Foreskin keratinocyte (primary cell): ENCODE measurements at places on chromosomes 2 and 18. TPM values are rescaled to one million over a fixed set of nuclear protein-coding genes. Genes with fewer than 3 reads are reported as not detected.

EFHD1 gene
- not detected in 2 replicates for total RNA-seq

MAPK4 gene
- total RNA-seq, result not detected in 2 replicates

PLGLB1 gene
- total RNA-seq, result 0.28 and 0.54 TPM in 2 replicates

NYAP2 gene
- not detected in 2 replicates for total RNA-seq

FAM110C gene
- 10.6 and 11.9 TPM in 2 replicates for total RNA-seq

PLB1 gene
- 3.7 and 3.8 TPM in 2 replicates for total RNA-seq

LYG1 gene
- total RNA-seq, result 0.54 and 0.71 TPM in 2 replicates

CPS1 gene
- total RNA-seq, result 18.5 and 19.2 TPM in 2 replicates

TTR gene
- not detected in 2 replicates for total RNA-seq

ADCY3 gene
- 64.9 and 67.0 TPM in 2 replicates for total RNA-seq

CSRNP3 gene
- 1.0 and 1.5 TPM in 2 replicates for total RNA-seq

POU3F3 gene
- total RNA-seq, result not detected in 2 replicates

EDAR gene
- total RNA-seq, result 0.03 TPM in 1 of 2 replicates, not detected in the other

NIF3L1 gene
- 38.6 and 43.5 TPM in 2 replicates for total RNA-seq

GGCX gene
- 36.2 and 36.8 TPM in 2 replicates for total RNA-seq

DNA sequence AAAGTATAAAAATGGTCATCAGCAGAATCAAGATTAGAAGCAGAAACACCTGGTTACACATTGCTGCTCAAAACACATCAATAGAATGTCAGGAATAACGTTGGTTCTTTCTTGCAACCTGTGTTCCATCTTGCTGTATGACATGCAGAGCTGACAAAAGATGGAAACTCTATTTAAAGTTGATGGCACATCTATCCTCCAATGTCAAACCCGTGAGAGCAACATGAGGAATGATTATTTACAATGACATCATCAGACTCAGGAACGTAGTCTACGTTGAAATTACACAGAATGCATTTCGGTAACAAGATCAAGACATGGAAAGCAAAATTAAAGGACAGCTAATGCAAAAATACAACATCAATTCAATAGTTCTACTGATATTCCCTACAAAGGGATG is 26.2 kb upstream of the TTN start:
- DNase-seq, result no peak

DNA sequence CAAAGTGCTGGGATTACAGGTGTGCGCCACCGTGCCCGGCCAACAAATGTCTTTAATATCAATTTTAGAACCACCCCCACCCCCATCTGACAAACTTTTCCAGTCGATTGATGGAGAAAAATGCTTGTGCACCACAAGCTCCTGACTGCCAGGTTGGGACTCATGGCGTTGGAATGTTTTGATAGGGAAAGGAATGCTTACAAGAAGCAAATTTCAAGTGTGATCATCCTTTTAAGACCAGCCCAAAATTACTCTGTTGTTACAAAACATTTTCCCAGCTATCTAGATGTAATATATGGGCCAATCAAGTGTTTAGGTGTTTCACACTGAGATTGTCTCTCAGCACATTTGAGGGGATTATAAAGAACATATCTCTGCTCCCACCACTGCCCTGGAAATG is 45.2 kb downstream of the UBXN4 start:
- DNase-seq, result peak; percentile 78

- DNase-seq, result no peak
These were observed 95.1 kb downstream of the DYM start for GRCh38 chr18:49365346-49365745.

- peak; percentile 52 for DNase-seq
These were observed 4.8 kb downstream of the SOX11 start for GRCh38 chr2:5696945-5697521.

GRCh38 chr18:23056315-23056714 is 79.0 kb upstream of the CABLES1 start:
- no peak for DNase-seq

GRCh38 chr2:149657401-149658040 is 69.9 kb upstream of the MMADHC start:
- DNase-seq, result no peak

GRCh38 chr18:47999801-48000248 is 69.4 kb upstream of the SMAD2 start:
- DNase-seq, result no peak

DNA sequence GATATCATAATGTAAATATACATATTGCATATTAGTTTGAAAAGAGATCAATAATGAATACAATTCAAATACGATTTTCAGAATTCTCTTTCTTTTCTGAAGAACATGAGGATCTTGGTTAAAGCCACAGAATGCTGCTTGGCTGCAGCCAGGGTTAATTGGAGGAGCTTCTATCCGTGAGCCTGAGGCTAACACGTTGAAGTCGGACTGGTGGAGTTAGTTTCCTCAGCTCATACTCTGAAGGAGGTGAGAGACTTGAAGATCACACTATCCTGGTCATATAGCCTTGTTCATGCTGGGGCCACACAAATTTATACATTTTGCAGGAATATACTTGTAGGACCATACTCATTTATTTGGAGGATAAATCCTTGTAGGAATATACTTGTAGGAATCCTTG is 335.8 kb downstream of the TRIB2 start:
- no peak for DNase-seq

DNA sequence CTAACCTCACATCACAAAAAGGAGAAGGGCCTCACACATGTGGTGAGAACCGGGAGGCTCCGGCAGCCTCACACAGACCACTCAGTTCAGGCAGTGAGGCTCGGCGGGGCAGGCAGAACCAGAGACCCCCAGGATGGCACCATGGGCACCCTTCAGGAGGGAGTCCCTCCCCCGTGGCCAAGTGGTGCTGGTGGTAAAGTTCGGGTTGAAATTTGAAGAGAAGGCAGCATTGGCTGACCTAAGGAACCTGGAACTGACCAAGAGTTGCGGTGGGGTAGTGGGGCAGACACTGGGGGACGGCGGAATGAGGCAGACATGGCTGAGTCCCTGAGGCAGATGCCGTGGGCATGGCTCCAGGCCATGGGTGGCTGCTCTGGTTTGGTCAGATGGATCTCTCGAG is 239.3 kb upstream of the MYT1L start:
- no peak for DNase-seq

- no peak for DNase-seq
These were observed 368.8 kb downstream of the ADCYAP1 start for GRCh38 chr18:1273469-1273868.

DNA sequence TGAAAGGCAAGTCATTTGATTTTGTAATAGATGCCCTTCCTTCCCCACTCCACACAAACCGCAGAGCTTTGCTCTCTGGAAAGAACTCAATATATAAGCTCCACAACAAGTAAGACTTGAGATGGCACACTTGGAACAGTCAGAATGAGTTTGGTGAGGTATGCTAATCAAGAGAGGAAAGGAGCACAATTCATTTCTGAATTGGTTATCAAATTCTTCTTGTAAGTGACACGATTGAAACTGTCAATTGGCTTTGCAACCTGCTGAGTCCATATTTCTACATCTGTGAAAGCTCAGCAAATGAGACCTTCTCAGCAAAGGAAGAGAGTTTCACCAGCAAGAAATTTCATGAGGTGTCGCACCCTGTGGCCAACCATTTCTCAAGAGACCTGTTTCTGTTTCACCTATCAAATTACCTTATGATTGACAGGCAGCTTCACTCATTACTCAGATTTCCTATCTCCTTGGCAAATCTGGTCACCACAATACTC is 19.1 kb downstream of the CTLA4 start:
- no peak for DNase-seq

- no peak for DNase-seq
These were observed 380.2 kb downstream of the TXNL1 start for GRCh38 chr18:56258178-56258577.

DNA sequence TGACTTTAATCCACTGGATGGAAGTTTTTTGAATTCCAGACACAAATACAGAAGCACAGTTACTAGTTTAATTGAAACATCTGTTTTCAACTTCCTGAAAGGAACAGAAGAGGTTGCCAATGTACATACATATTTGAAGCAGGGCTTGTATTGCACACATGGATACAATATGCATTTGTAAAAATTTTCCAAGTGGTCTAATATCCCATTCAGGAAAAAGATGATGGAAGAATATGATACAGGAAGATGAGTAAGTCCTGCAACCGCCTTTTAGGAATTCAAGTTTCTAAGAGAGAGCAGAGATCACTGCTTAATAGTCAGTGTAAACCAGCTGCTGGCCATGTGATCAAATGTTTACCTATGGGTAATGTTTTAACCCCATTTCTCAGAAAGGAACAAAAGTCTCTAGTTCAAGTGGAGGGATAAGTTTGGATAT is 265.4 kb downstream of the TRIB2 start:
- DNase-seq, result no peak

GRCh38 chr2:143146815-143147530 is 17.8 kb downstream of the ARHGAP15 start:
- no peak for DNase-seq

DNA sequence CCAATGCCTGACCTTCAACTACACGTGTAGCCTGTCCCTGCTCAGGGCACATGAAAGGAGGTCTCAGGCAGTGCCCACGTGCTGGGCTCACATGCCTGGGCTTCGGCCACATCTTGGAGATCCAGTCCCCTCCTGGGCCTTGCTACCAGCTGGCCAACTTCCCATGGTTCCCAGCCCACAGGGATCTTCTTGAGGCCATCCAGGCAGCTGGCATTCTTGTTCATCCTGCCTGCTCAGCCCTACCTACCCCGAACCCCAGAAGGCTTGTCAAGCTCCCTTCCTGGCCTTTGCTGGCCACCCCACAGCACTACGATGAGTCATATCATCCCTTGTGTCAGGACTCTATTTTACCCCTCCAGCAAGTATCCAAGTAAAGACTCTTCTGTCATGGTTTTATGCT is 97.1 kb downstream of the ZBTB7C start:
- DNase-seq, result no peak

- no peak for DNase-seq
These were observed 913 bp upstream of the WNT10A start for GRCh38 chr2:218879776-218880101.

GRCh38 chr18:10424585-10425307 is 29.7 kb upstream of the APCDD1 start:
- no peak for DNase-seq

DNA sequence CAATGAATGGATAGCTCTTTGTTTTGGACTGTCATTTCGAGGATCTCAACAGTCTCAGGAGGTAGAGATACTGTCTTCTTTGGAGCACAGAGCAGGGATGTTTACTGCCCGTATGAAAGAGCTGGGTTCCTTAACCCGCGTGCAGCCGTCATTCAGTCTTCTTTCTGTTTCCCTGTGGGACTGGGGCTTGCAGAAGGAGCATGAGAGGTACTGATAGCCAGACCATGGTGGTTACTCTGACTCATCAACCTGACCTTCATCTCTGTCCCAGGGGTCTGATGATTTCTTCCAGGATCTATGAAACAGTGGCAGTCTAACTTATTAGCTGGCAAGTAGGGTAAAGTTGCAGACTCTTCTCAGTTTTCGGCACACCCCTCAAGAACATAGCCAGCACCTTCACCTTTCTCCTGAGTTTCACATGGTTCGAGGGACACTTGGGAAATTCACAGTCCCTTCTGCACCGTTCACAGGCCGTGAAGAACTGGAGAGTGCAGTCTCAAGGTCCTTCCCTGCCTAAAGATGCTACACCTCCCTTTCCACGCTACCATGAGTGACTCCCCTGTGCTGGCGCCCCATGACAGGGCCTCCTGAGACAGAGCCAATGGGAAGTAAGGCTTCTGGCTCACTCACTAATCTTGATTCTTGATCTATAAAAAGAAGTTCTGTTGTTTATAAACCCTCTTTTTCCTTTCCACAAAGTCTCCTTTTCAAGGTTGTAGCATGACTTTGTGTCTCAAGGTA is 226.2 kb downstream of the MC4R start:
- no peak for DNase-seq

DNA sequence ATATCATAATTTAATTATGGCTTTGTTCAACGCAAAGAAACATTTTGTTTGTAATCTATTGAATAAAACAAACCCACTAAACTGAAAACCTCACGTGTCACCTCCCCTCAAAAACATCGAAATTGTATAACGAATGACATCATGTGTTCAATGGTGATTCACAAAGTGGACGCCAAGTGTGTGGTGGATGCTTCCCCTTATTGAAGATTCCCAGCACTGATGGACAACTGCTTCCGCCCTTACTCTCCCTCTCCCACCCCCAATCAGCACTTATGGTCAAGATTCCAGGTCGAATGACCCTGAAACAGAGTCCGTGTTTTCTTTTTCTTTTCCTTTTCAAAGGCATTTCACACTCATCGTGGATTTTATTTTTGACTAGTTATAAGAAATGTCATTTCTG is 383.0 kb upstream of the SMIM21 start:
- DNase-seq, result no peak

- DNase-seq, result no peak
These were observed 10.2 kb downstream of the CATIP start for GRCh38 chr2:218366621-218367414.

GRCh38 chr2:199875400-199875799 is 24.4 kb upstream of the FTCDNL1 start:
- DNase-seq, result no peak

- DNase-seq, result no peak
These were observed 66.7 kb upstream of the LPIN2 start for GRCh38 chr18:3079653-3080052.

DNA sequence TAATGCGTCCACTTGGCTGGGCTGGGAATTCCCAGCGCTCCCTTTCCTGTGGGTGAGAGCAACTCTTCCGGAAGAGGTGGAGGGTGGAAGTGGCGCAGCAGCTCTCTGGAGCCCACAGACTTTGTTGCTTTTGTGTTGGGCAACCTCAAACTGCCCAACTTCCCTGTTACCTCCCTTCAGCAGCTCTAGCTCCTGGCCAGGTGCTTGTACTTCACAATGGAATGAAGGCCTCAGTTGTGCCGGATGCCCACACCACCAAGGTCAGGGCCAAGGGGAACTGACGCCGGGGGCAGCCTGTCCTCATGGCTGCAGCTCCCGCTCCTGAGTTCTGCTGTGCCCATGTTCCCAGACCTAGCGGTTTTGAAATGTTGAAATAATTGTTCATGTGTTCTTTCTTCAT is 322.9 kb downstream of the GALR1 start:
- no peak for DNase-seq

GRCh38 chr18:65632236-65632635 is 118.6 kb upstream of the CDH7 start:
- no peak for DNase-seq

GRCh38 chr18:39667905-39668304 is 2102.3 kb upstream of the CELF4 start:
- DNase-seq, result peak; percentile 34

DNA sequence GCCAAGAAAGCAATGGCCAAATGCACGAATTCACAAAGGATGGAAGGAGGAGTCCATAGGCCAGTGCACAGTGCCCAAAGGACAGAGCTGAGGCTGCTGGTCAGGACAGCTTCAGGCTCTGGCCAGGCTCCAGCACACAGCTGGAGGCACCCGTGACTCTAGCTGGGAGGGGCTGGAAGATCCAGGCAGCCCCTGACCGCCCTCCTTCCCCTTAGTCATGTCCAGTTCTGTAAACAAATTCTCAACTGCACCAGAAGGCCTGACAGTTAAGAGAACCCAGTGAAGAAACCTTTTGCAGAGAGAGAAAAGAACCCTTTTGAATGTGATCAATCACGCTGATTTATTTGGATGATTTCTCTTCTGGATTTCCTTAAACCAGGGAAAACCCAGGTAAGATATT is 7.7 kb upstream of the YWHAQ start:
- DNase-seq, result peak; percentile 39
